ENCODE measurements at places on chromosomes 2 and 18.

- no peak for DNase-seq
Measured at GRCh38 chr2:190947141-190947540, 66.5 kb downstream of the GLS start.

GRCh38 chr2:44169155-44169898 lies 652 bp downstream of the PPM1B start:
- peak; percentile 14 for DNase-seq

- DNase-seq = no peak
Measured at GRCh38 chr2:11684894-11685460, 15.0 kb upstream of the NTSR2 start.

DNA sequence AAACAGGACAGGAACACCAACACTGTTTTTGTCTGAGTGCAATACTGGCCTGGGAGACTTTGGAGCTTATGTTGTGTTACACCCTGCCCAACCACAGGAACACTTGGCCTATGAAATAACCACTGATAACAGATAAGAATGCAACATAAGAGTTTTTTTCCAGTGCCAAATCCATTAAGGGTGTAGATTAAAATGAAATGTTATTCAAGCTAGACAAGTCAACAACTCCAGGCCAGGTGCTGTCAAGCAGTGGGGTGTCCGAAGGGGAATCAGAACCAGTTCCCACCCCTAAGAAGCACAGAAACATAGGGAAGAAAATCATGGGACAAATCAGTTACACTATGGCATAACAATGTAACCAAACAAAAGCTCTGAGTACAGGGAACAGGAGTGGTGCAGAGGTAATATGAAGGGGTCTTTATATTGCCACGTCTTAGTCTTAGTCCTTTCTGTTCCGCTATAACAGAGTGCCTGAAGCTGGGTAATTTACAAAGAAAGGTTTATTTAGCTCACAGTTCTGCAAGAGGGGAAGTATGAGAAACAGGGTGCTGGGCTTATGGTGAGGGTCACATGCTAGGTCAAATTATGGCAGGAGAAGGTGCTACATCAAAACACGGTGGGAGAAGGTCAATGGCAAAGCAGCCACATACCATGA lies 3.8 kb downstream of the AFG3L2 start:
- DNase-seq = no peak

- DNase-seq = no peak
Measured at GRCh38 chr2:207385903-207386302, 143.9 kb upstream of the CREB1 start.

- DNase-seq = no peak
Measured at GRCh38 chr2:24403168-24403831, 43.0 kb upstream of the ITSN2 start.

DNA sequence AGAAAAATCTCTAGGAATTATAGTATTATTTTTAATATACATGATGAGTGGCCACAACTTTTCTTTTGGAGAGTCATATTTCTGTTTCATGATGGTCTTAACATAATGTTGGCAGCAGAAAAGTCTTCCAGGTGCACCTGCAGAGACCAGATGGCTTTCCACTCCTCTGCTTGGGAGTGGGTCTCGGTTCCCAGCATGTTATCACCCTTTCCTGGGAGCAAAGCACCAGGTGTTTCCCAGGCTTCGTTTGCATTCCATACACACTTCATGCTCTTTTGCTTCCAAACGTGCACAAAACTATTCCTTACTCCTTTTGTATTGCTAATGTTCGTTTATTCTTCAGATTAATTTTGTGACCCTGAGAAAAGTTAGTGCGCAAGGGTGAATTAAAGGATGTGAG lies 305.2 kb downstream of the CDH2 start:
- no peak for DNase-seq

GRCh38 chr18:55517055-55517454 lies 70.9 kb downstream of the TCF4 start:
- no peak for DNase-seq

GRCh38 chr2:196592331-196592910 lies 47.1 kb upstream of the CCDC150 start:
- DNase-seq = no peak

DNA sequence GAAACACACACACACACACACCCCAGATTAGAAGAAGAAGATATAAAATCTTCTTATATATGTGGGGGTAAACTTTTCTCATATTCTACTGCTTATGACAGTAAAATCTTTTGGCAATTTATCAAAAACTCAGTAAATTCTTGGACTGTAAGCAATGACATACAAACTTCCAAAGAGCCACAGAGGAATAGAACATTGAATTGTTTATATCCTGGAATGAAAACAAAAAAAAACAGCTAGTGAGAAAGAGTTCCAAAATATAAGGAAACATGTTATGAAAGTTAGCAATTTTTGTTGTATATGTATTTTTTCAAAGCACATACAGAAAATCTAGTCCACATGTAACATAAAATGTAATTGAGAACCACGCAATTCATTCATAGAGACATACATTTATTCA lies 764.9 kb downstream of the DSC3 start:
- no peak for DNase-seq

DNA sequence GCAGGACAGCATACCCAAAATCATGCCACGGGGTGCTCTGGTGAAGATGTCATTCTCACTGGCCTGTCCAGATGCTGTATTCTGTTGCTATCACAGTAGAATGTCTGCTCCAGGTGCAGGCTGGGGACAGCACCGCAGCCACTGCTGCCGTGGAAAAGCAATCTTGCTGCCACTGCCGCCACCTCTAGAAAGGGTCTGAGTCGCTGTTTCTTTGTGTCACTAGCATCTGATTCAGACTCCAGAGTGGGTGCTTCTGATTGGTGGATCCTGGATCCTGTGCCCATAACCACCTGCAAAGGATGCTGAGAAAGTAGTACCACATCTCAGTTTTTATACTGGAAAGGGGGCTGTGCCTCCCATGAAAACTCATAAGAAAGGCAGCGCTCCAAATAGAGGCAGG lies 45.3 kb upstream of the CTLA4 start:
- DNase-seq = no peak

DNA sequence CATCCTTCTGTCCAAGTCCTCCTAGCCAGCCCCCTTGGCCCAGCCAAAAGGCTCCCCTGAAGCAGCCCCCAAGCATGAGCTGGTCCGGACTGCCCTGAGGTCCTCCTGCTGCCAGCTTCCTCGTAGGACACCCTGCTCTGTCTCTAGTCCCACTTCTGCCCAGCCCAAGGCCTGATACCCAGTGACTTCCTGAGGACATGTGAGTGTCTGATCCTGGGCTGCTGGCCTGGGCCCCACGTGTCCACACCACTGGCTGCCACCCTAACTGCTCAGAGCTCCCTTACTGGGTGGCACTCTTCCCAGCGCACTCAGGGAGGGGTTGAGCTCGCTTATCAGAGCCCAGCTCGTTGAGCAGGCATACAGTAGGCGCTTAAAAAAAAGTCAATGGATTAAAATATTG lies 34.4 kb upstream of the PDIA6 start:
- no peak for DNase-seq

- DNase-seq = no peak
Measured at GRCh38 chr2:38610851-38611801, 8.4 kb upstream of the HNRNPLL start.

DNA sequence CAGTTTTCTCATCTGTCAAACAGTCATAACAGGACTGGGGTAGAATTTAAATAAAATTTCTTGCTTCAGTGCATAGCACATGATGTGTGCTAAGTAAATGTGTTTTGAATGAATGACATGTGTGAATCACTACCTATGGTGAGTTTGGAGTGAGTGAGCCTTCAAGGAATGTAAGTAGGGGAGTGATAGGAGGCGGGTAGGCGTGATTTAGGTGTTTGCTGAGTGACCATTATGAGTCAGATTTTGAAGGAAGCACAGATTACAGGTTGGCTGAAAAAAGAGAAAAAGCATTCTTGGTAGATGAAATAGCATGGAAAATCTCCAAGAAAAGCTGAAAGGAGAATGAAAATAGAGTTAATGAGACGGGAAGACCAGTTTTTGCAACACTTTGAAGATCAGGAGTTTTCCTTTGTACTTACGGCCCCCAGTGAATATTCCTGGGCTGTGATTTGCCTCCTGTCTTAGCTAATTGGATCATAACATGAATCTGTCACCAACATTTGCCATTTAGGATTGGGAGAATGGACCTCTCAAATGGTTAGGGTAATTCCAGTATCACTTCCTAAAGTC lies 136.9 kb upstream of the GATA6 start:
- DNase-seq = no peak

DNA sequence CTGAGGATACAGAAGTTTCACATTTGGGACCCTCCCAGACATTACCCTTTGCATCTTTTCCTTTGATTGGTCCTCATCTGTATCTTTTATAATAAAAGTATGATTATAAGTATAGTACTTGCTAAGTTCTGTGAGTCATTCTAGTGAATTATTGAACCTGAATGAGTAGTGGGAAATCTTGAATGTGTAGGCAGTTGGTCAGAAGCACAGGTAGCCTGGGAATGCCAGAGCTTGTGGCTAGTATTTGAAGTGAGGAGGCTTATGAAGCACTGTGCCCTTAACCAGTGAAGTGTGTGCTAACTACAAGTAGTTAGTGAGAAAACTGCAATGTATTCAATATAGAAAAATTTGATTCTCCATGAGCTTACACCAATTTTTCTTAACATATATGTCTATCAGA lies 257.6 kb downstream of the GRB14 start:
- no peak for DNase-seq

DNA sequence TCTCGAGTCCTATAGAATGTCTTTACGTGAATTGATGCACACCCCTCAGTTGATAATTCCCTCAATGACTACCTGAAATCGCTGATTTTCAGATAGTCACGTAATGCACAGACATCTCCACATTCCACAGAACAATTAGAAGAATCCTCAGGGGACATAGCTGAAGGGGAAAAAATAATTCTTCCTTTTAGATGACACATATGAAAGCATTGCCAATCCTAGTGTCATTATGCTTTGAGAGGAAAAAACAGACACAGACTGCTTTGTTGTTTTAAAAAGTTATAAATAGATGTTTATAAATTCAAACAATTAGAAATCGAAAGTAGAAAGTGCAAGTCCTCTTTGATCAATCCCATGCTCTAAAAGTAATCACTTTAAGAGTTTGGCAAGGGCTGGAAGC lies 100.6 kb upstream of the FN1 start:
- no peak for DNase-seq

- DNase-seq = no peak
Measured at GRCh38 chr18:7102131-7102530, 15.5 kb downstream of the LAMA1 start.

DNA sequence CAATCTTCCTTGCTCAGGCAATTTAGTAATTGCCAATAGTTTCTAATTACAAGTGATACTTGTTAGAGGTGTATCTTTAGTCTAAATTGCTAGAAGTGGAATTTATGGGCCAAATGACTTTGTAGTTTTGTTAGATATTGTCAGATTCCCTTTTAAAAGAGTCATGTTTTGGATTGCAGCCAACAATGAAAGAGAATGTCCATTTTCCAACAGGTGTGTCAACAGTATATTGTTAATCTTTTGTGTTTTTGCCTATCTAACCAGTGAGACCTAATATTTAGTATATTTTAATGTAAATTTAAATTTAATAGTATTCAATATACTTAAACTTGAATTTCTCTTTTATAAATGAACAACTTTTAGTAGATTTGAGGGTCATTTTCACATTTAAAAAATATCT lies 259.4 kb upstream of the ETAA1 start:
- no peak for DNase-seq

DNA sequence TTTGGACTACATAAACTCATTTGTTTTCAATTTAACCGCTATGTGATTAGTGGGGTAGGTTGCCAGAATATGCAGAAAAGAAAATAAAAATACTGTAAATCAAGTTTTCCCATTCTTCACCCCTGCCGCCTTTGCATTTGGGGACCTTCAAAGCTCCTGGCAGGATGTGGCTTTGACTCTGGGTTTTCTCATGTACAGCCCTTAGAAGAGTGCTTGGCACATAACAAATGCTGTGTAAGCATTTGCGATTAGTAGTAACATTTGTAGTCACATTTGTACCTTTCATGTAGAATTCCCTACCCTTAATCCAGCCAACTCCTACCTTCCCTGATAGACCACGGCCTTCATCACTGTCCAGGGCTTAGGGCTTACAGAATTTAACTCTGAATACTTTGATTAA lies 262.6 kb downstream of the MREG start:
- no peak for DNase-seq

DNA sequence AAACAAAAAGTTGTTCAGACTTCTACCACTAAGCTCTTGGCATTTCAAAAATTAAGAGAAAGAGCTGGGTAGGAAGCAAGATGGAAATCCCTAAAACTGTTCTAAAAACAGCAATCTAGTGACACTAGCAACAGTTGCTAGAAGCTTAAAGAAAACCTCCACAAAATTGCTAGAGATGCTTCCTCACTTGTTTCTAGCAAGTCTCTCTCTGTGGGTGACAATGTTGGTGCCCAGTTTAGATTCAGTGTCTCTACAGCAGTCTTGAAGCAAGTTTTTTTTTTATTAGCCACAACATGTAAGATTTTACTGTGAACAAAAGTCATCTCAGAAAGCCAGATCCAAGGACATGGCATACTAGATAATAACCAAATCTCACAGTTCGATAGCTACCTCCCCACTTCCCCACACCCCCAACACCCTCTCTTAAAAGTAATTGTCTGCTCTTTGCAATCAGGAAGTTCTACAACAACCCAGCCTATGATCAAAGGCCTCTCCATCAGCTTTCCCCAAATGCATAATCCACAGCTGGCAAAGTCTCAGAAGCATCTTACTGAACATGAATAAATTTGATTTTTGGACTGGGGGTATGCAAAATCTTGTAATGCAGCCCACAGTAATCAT lies 70.0 kb downstream of the ANKRD44 start:
- DNase-seq = no peak

DNA sequence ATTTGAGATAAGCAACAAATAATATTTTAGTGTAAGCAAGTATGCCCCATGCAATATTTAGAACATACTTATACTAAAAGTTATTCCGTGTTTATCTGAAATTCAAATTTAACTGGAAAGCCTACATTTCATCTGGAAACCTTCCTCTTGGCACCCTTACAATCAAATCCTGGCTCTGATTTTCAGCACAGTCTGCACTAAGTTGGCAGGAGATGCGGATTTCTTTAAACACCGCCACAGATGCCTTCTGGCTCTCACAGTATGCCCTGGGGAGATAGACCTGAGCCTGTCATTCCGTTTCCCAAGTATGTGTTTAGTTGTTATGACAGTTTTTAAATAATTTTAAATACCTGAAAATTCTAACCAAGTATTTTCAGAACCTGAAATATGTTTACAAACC lies 7.3 kb upstream of the MLPH start:
- no peak for DNase-seq

DNA sequence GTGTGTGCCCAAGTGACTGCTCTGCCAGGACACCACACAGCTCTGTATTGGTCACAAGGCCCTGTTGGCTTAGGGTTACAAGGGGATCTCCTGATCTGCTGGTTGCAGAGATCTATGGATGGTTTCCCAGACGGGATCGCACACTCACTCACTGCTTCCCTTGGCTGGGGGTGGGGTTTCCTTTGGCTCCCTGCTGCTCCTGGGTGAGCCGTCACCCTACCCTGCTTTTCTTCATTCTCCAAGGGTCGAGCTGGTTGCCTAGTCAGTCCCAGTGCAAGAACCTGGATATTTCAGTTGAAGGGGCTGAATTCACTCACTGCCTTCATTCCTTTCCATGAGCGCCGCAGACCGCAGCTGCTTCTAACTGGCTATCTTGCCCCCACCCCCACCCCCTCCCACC lies 56.3 kb downstream of the GTF3C3 start:
- DNase-seq = no peak

GRCh38 chr2:158567208-158567607 lies 110.5 kb downstream of the PKP4 start:
- DNase-seq = no peak

GRCh38 chr18:22210311-22210754 lies 40.9 kb downstream of the GATA6 start:
- no peak for DNase-seq

GRCh38 chr2:65786007-65786717 lies 353.8 kb upstream of the SPRED2 start:
- DNase-seq = no peak

- no peak for DNase-seq
Measured at GRCh38 chr2:180677200-180677599, 303.2 kb upstream of the UBE2E3 start.
